Activated CD4-positive, alpha-beta T cell treated with anti-CD3 and anti-CD28 coated beads for 4 hours (primary cell): ENCODE measurements at places on chromosomes 7 and 10.

GRCh38 chr10:79153745-79154144 lies 85.0 kb downstream of the ZMIZ1 start:
- no peak for DNase-seq

GRCh38 chr10:15197276-15197675 lies 28.8 kb upstream of the NMT2 start:
- no peak for DNase-seq

DNA sequence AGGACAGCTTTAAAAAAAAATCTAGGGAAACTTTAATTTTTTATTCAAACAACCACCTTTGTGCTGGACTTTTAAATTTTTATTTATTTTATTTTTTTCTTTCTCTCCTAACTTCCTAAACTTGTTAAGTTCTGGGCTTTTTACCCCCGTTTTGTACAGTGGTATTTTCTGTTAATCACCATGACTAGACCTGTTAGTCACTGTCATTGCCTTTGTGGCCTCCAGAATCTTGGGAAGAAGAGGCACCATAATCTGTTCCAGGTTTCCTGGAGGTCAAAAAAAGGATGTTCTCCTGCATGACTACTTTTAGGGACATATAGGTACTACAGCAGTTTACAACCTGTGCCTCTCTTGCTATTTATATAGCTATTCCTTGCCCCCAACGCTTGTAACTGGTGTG lies 31.1 kb upstream of the DDX50 start:
- no peak for DNase-seq

GRCh38 chr10:51363415-51363814 lies 289.1 kb downstream of the PRKG1 start:
- DNase-seq: no peak
